Activated naive CD4-positive, alpha-beta T cell treated with anti-CD3 and anti-CD28 coated beads for 36 hours (primary cell): ENCODE measurements at places on chromosomes 2 and 18. TPM values are rescaled to one million over a fixed set of nuclear protein-coding genes. Genes with fewer than 3 reads are reported as not detected.

DNA sequence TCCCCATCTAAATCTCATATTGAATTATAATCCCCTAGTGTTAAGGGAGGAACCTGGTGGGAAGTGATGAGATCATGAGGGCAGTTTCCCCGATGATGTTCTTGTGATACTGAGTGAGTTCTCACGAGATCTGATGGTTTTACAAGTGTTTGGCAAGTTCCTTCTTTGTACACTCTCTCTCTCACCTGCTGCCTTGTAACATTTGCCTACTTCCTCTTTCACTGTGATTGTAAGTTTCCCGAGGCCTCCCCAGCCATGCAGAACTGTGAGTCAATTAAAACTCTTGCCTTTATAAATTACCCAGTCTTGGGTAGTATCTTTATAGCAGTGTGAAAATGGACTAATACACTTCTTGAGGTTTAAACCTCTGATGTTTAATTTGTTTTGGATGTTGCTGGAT, 177.5 kb downstream of the CD8B2 start:
- no peak for DNase-seq

GRCh38 chr2:47844162-47844561, 61.2 kb downstream of the MSH6 start:
- DNase-seq: no peak

- DNase-seq: no peak
Measured at GRCh38 chr2:127401757-127402695, 14.3 kb upstream of the MAP3K2 start.

LTBP1 gene
- 0.10 TPM for total RNA-seq

ANKRD30B gene
- total RNA-seq: not detected

AQP12A gene
- total RNA-seq: not detected
